CD4-positive, alpha-beta T cell treated with Interferon gamma for 1 hour (primary cell): ENCODE measurements at places on chromosomes 5 and 9.

GRCh38 chr5:17279487-17279886 is 62.1 kb downstream of the BASP1 start:
- no peak for DNase-seq

GRCh38 chr5:170599756-170600155 is 95.9 kb downstream of the KCNIP1 start:
- no peak for DNase-seq

GRCh38 chr5:174310243-174310642 is 264.7 kb downstream of the NSG2 start:
- DNase-seq, result no peak

DNA sequence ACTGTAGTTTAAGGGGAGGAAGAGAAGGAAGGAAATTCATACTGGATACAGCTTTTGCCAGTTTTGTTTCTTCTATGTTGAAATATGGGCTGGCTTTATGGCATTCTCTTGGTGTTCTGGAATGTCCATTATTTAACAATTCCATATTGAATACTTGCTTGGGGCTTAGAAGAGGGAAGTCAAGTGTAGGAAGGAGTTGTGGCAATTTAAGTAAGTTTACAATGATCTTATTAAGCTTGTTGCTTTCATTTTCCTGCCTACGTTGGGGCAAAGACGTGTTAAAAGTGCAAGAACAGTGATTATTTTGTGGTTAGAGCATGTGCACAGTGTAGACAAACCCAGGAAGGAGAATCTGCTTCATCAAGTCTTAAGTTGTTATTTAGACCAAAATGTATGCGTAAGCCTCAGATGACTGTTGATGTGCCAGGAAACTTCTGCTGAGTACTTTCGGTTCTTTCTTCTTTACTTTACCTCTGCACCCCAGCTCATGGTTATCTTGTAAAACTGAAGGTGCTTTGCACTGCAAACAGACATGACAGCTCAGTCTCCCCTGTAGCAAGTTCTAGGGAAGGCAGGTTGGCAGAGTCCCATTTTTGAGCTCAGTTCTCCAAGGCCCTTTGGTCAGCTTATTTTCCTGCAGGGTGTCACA is 75.8 kb downstream of the F2RL2 start:
- DNase-seq, result peak; percentile 28

GRCh38 chr5:98573834-98574320 is 199.6 kb upstream of the RGMB start:
- no peak for DNase-seq

GRCh38 chr5:118956727-118957126 is 31.6 kb downstream of the DTWD2 start:
- DNase-seq, result no peak

- no peak for DNase-seq
These were observed 8.2 kb downstream of the TLX3 start for GRCh38 chr5:171317230-171317629.

DNA sequence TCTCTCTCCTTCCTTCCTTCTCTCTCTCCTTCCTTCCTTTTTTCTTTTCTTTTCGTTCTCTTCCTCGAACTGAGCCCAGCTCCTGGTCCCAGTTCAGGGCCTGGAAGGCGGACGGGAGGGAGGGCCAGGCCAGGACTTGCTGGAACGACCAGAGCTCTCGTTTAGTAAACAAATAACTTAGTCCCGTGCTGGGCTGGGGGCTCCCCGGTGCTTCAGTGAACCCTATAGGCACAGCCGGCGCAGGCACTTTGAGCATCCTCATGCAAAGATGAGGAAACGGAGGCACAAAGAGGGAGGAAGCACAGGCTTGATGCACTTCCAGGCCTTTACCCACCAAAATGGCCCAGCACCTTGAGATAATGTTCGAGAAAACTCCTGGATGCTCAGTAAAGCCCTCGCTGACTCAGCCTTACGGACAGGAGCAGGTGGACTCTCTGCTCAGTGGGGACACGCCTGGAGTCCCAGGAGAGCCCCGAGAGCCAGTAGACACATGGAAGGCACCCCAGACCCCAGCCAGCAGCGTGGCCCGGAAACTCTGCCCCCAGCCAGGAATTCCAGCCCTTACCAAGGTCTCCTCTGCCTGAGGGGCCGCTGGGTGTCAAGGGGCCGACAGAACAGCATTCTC is 18.8 kb downstream of the FAM163B start:
- no peak for DNase-seq

GRCh38 chr5:72134226-72134899 is 27.1 kb downstream of the MAP1B start:
- no peak for DNase-seq

GRCh38 chr5:647311-647710 is 35.2 kb downstream of the CEP72 start:
- no peak for DNase-seq
